ENCODE measurements at places on chromosomes 16 and 17. TPM values are rescaled to one million over a fixed set of nuclear protein-coding genes. Genes with fewer than 3 reads are reported as not detected.

Gene RCVRN
- not detected for total RNA-seq

GRCh38 chr17:42337442-42337841 lies 49.1 kb downstream of the STAT5A start:
- DNase-seq, result no peak

- peak; percentile 38 for DNase-seq
Observed at GRCh38 chr16:73054498-73054812, 6.5 kb upstream of the ZFHX3 start.

Gene NHLRC4
- 0.41 TPM for total RNA-seq

- DNase-seq, result no peak
Observed at GRCh38 chr16:80463326-80463725, 77.5 kb upstream of the DYNLRB2 start.

DNA sequence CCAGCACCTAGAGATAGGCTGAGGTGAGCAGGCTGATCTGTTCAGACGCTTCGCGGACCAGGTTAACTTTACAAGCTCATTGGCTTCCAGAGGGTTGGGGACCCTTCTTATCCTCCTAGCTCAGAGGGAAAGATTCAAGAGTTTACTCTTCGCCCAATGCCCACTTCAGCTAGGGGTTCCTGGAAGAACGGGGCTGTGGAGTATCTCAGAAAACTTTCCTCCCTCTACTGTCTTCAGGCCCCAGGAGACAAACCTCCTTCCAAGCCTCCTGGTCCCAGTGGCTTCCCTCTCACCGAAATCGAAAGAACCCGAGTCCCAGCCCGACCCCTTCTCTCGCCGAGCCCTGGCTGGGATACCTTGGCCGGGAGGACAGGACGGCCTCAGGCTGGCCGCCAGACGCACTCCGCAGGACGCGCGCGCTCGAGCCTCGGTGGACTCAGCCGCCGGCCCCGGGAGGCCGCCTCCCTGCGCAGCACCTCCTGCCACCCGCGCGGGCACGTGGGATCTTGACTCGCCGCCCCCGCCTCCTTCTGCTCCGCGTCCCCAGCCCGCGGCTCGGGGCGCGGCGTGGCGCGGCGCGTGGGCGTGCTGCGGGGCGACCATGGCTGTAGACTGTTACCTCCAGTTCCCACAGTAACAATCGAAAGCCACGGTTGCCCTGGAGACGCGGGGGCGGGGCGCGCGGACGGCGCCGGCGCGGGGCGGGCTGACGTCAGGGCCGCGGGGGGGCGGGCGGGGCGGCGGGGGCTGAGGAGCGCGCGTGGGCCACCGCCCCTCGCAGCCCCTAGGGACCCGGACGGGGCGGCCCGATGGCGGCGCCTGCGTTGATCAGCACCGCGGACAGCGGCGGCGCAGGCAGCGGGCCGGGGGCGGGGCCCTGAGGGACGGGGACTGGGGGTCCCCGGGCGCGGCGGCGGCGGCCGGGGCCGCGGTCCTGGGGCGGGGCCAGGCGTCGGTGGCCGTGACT lies 5.3 kb upstream of the HIC1 start:
- DNase-seq, result peak; percentile 90

DNA sequence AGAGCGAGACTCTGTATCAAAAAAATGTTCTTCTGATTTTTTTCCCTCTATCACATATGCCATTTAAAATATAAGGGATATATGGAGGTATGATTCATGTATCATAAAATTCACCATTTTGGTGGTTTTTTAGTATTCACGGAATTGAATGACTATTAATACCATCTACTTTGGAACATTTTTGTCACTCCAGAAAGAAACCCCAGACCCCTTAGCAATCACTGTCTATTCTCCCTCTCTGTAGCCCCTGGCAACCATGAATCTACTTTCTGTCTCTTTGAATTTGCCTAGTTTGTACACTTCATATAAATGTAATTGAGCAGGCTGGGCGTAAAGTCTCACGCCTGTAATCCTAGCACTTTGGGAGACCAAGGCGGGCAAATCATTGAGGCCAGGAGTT lies 75.9 kb downstream of the PRKCA start:
- DNase-seq, result no peak

GRCh38 chr16:87765473-87765775 lies 362 bp downstream of the KLHDC4 start:
- DNase-seq, result no peak

DNA sequence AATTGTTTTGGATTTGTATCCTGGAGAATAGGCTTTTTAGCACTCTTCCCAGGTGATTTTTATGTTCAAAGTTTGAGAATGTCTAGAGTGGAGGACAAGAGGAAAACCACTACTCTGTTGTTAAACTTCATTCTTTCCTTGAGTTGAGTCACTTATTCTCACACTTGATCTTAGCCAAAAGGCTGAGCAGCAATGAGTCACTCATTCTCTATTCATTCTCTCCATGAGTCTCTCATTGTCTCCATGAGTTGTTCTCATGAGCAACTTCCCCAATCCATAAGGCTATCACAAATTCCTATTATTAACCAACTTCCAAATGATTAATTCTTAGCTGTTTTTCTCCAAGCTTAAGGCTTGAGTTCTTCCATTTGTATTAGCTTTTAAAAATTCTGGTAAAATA lies 1393.3 kb downstream of the CDH8 start:
- no peak for DNase-seq

Gene TAT
- total RNA-seq, result not detected

- DNase-seq, result peak; percentile 96
Observed at GRCh38 chr17:4908711-4909496, 6.0 kb upstream of the CHRNE start.

DNA sequence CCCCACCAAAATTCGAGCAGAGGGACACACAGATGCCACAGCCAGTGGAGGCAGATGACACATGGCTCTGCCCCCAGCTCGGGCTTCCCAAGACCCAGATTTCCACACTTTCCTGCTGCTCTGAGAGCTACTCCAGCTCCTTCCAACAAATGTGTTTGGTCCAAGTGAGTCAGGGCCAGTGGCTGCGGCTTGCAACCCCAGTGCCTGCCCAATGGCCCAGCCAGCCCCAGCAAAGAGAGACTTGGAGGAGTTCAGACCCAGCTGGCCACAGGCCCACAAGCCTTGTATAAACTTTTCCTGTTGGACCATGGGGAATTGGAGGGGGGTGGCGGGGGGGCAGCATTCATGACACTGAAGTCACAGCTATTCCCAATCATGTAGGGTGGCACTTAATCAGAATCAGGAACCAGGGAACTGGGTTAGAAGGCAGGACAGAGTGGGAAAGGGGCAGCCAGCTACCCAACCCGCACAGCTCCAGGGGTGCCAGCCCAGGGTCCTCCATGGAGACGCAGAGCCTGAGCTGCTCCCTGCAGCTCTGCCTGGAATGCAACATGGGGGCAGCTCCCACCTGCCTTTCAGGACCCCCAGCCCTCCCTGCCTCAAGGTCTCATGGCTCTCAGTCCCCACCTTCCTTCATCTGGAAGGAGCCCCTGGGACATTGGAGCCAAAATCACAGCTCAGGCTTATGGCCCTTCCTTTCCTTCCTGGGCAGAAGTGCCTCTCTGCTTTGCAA lies 17.5 kb upstream of the C16orf78 start:
- no peak for DNase-seq

DNA sequence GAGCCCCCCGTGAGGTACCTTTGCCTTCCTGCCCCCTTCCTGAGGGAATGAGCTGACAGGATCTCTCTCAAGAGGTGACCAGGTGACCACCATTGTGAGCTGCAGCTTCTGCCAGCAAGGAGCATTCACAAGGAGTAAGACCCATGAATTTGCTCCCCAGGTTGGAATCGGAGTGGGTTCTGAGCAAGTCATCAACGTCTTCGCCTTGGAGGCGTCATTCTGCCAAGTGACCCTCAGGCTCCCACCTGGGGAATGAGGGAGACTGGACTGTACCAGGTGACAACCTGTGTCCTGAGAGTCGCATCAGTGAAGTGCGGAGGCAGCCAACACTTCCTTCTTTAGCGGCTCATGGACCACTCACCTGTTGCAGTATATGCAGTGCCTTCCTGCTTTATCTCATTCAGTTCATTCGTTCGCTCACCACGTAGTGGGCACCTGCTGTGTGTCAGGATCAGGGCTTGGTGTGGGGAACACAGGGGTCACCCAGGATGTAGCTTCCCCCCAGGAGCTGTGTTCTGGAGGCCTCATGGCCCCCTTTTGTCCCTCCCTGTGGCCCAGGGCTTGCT lies 22.8 kb downstream of the WSCD1 start:
- DNase-seq, result no peak

GRCh38 chr16:839643-840408 lies 39.3 kb upstream of the GNG13 start:
- peak; percentile 80 for DNase-seq

- DNase-seq, result no peak
Observed at GRCh38 chr16:54444851-54445458, 158.4 kb upstream of the IRX3 start.

Gene TBC1D26
- total RNA-seq, result not detected

GRCh38 chr16:54652201-54652770 lies 278.4 kb upstream of the IRX5 start:
- DNase-seq, result no peak

Gene CDRT15
- not detected for total RNA-seq

DNA sequence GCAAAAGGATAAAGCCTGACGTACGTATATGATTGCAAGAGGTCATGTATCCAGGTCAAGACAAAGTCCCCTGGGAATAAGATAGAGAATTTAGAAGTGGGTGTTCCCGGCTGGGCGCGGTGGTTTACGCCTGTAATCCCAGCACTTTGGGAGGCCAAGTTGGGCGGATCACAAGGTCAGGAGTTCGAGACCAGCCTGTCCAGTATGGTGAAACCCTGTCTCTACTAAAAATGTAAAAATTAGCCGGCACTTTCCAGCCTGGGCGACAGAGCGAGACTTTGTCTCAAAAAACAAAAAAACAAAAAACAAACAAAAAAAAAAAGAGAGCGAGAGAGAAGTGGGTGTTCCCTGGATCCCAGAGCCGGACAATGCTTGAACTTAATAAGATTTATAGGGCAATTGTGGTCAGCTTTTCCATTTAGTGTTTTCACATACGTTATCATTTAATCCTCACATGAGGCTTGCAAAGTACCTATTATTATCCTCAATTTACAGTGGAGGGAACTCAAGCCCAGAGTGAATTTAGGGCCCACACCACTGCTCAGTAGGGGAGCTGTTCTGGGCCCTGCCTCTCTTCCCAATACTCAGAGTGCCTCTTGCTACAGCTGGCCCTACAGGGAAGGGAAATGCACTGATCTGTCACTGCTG lies 481 bp upstream of the GLTPD2 start:
- no peak for DNase-seq

DNA sequence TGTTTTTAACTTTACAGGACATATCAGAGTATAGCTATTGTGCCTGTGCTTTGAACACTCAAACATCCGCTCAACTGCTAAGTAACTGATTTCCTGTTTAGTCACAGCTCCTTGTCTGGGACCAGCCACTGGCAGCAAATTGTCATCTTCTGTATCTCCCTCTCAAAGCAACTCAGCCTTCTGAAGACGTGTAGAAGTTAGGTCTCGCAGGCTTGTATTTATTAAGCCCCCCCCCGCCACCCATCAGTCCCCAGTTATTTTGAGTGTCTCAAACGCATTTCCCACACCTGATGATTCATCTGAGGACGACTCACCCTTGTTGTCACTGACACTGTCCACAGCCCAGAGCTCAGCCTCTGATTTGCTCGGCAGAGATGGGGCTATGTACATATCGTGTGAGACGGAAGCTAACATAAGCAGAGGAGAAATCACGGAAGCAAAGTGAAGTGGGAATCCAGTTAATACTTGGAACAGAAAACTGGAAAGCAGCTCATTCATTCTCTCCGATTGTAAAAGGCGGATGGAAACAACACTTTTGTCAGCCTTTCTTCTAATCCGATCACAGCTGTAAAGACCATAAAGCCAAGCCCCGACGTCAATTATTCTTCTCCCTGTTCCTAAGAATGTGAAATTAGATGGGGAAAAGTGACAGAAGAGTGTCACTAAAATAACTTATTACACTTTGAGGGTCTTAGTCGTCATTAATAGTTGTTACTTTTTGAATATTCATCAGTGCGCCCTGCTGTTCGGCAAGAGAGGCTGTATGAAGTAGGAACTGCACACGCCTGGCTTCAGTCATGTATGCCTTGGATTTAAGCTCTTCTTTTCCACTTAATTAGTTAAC lies 64.2 kb downstream of the PITPNC1 start:
- peak; percentile 18 for DNase-seq

Gene AGRP
- total RNA-seq, result not detected

DNA sequence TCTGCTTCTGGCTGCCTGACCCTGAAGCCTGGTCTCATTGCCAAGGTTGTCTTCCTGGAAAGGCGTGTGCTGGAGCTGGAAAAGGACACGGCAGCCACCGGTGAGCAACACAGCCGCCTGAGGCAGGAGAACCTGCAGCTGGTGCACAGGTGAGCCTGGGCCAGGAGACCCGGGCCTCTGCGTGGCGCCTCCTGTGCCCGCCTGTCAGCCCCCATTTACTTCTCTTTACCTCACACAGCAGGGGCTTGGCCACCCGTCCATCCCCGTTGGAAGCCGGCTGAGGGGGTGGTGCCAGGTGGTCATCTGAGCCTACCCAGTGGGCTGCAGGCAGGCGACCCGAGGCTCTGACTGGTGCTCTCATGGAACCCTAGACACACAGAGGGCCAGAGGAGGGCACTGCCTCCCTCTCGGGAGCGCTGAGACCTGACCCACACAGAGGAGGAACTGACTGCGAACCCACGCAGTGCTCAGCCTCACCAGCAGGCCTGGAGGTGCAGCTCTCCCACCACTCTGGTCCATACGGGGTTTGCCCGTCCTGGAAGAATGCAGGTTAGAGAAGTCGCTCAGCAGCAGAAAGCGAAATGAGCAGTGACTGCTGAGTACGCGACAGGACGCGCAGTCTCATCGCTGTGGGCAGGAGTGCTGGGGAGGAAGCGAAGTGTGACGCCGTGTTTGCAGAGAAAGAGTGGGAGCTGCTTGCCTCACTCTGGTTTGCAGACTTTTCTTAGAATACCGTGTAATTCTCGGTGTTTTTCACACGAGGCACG lies 21.9 kb upstream of the CAPN15 start:
- DNase-seq, result no peak

DNA sequence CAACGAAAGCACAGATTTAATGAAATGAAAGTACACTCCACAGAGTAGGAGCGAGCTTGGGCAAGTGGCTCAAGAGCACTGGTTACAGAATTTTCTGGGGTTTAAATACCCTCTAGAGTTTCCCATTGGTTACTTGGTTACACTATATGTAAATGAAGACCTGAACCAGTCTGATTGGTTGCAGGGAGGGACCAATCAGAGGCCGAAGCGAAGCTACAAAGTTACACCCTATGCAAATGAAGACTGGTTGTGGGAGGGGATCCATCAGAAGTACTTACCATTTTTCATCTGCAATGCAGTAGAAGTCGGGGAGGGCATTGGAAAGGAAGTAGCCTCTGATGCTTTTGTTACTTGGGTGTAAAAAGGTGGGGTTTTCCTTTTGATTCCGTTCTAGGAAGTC lies 132.0 kb downstream of the PMP22 start:
- DNase-seq, result no peak

- no peak for DNase-seq
Observed at GRCh38 chr17:31878703-31879073, 19.6 kb upstream of the COPRS start.

Gene CCL17
- total RNA-seq, result not detected

All from tongue (tissue), 3 donors.